Renal cortex interstitium (tissue), 15 donors: ENCODE measurements at places on chromosomes 2 and 18. TPM values are rescaled to one million over a fixed set of nuclear protein-coding genes. Genes with fewer than 3 reads are reported as not detected.

DNA sequence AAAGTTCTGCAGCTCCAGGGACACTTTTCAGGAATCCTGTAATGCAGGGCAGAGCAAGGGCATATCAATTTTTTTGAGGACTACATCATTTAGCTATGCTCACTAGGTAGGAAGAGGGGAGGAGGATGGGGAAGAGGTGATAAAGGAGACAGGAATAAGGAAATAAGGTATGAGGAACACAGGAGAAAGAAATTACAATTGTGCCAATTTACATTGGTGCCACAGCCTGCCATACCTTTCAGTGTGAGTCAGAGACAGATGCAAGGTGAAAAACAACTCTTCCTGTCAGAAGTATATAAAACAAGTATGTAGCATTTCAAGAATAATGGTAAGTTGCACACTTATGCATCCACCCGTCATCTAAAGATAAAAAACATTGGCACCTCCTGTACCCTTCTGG lies 5.4 kb upstream of the MRPS9 start:
- DNase-seq = no peak

GRCh38 chr2:129376426-129377077 lies 602.9 kb upstream of the RAB6C start:
- DNase-seq = no peak

DNA sequence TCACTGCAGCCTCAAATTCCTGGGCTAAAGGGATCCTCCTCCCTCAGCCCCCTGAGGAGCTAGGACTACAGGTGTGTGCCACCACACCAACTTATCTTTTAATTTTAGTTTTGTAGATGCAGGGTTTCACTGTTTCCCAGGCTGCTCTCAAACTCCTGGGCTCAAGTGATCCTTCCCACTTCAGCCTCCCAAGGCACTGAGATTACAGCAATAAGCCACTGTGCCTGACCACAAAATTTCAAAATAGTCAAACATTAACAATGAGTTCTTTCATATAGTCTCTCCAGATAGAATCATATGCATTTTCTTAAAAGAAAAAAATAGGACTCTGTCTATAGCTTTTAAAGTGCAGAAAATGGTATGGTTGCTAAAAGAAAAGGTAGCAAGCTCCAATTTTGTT lies 24.9 kb upstream of the PID1 start:
- DNase-seq = no peak

DNA sequence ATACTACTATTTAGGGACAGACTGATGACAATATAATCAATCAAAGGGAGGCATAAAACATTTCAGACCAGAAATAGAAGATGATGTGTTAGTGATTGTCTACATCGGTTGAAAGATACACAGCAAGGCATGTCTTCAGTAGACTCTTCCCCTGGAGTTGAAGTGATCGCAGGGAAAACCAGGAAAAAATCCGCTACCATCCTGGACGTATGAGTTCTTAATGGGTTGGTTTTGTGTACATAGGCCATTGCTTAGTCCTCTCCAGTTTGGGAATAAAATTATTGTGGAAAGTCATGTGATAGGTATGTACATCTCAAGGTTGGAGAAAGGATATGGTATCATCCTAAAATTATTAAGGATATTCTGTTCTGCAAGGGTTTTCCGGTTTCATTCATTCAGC lies 4.3 kb downstream of the APCDD1 start:
- DNase-seq = no peak

GRCh38 chr2:234881413-234882241 lies 70.2 kb upstream of the SH3BP4 start:
- DNase-seq = peak; percentile 42

DNA sequence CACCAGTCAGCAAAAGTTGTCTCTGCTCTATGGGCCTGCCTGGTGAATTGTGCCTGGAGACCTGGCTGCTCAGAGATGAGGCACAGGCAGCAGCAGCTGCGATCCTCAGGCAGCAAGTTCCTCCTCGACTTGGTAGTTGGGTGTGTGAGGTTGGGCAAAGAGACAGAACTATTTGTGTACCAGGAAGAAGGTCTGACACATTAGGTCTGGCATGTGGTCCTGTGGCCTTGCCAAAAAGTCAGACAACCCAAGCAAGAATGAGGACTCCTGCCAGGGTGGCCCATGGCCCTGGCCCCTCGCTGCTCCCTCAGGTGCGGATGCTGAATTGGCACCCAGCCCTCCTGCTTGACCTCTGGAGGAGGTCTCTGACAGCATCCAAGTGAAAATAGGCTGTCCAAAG lies 192.7 kb downstream of the DYSF start:
- no peak for DNase-seq

GRCh38 chr18:23127090-23127489 lies 8.2 kb upstream of the CABLES1 start:
- DNase-seq = no peak

MAP3K19 gene
- 0.14 TPM for polyA plus RNA-seq

CNPPD1 gene
- polyA plus RNA-seq = 71.9 TPM

IL36RN gene
- not detected for polyA plus RNA-seq
